NCI-H2171 treated with DMSO at 0.1 percent for 48 hours (cell line): ENCODE measurements at places on chromosomes 4 and X.

DNA sequence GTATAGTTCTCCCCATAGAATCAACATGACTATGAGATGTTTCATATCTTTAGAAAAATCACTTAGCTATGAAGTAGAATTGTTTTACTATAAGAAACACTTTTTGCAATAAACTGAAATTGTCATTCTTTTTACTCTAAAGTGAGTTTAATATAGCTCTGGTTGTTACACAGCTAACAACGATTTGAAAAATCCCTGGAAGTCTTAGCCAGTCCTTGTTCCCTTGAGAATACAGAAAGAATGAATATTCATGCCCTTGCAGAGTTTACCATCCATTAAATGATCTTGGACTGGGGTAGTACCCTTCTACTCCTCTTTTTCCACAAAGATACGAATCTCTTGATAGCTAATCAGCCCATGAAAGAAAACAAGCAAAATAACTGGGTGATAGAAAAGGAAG is 141.8 kb downstream of the JADE1 start:
- no peak for DNase-seq

- no peak for DNase-seq
These were observed 85.7 kb upstream of the EXOC1L start for GRCh38 chr4:55733932-55734331.

DNA sequence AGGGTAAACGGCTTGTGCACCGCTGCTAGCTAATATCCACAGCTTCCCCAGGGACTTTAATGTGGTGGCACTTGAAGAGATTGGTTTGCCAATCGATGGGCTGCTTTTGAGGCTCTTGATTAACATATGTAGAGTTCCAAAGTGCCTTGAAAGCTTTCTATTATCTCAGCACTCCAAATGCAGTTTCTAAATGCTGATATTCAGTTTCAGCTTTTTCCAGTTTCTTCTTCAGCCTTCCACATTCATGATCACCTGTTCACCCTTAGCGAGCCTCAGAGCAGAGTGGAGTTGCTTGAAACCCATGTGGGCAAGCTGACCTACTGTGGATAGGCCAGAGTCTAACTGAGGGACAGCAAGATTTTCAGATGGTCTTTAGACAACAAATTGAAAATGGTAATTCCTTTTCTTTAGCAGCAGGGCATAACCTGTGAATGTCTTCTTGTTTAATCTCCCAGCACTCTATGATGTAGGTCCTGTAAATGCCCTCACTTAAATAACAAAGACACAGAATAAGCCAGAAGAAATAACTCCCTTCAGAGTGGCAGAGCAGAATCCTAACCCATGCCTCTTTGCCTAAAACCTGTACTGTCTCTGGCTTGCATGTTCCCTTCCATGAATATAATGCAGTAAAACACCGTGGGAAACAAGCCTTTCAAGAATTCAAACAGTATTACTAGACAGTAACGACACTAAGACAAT is 99.8 kb downstream of the TSPAN5 start:
- no peak for DNase-seq

- no peak for DNase-seq
These were observed 84.8 kb downstream of the PDE5A start for GRCh38 chr4:119543779-119544178.

DNA sequence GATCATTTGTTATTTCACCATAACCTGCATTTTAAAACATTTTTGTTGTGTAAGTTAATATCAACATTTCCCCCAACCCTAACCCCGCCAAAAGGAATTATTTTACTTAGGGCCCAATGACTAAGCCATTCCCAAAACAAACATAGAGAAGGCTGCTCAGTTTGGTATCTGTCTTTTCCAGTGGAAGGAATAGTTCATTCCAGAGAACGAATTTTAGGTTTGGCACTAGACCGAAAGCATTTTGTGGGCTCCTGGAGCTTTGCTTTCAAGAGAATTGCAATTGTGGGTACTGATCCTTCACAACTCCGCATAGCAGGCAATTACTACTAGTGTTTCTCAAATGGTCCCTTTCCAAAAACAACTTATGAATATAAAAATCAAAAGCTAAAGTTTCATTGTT is 226.7 kb upstream of the MAD2L1 start:
- no peak for DNase-seq

- no peak for DNase-seq
These were observed 325.5 kb upstream of the F9 start for GRCh38 chrX:139204898-139205667.

GRCh38 chr4:168605411-168605810 is 108.6 kb downstream of the PALLD start:
- no peak for DNase-seq

- no peak for DNase-seq
These were observed 18.7 kb downstream of the RNF4 start for GRCh38 chr4:2487632-2488031.

DNA sequence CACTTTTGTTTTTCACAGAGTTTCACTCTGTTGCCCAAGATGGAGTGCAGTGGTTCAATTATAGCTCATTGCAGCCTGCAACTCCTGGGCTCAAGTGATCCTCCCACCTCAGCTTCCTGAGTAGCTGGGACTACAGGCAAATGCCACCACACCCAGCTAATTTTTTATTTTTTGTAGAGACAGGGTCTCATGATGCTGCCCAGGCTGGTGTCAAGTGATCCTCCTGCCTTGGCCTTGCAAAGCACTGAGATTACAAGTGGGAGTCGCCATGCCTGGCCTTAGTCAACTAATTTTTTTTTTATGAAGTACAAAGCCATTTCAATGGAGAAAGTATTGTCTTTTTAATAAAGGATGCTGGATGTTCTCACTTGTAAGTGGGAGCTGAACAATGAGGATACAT is 51.3 kb upstream of the UXT start:
- no peak for DNase-seq

DNA sequence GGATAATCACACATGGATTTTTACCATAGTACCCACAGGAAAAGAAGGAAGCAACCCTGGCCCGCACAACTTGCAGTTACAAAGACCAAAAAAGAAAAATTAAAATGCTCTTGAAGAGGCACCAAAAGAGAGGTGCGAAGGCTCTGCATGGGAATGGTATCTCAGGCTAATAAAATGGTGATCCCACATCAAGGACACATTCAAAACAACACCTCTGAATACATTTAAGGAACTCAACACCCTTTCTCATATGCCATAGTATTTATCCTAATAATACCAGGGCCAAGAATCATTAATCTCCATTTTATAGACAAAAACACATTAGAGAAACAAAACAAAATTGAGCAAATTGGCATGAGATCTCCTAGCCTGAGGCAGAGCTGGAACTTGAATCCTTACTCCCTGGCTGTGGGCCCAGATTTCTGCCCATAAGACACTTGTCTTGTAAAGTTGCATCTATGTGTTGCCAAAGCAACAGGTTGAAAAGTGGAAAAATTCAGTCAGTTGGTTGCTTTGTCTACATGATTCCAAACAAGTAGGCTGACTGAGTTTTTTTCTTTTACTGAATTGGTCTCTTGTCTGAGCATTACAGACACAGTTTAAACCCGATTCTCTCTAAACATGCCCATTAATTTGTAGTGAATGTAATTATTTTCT is 33.5 kb downstream of the GUCY2F start:
- no peak for DNase-seq

DNA sequence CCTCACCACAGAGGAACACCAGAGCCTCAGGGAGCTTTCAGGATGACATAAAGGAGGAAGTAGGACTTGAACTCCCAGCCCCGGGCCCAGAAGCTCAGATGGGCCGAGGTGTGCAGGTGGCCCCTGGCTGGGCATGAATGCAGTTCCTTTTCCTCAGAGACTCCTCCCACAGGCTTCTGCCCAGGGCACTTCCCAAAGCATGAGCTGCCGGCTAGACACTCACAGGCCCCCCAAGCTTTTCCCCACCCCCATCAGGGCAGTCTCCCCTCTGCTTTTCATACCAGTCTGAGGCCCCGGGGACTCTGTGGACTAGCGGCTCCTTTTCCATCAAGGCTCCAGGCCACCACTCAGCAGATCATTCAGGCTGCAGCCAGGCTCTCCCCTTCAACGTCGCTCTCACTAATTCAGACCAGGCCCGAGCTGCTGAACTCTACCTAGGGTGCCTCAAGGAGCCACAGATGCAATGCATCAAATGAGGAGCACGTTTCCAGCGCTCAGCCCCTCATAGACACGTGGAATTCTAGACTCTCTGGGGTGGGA is 36.9 kb downstream of the HMX1 start:
- peak; percentile 43 for DNase-seq

DNA sequence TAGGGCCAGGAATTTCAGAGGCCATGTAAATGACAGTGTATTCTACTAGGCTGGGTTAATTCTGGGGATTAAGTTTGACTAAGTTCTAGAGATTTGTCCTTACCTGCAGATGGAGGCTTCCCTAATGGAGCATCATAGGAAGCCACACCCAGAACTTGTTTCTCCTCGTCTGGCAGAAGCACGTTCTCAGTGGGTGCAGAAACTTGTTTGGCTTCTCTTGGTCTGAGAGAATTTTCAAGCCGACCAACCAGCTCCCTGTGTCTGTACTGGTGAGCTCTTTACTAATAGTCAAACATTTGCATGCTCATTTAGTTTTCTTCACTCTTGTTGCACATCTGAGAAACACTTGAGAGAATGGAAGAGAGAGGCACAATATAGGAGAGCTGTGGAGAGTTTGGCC is 907 bp upstream of the ATP10D start:
- DNase-seq: no peak

DNA sequence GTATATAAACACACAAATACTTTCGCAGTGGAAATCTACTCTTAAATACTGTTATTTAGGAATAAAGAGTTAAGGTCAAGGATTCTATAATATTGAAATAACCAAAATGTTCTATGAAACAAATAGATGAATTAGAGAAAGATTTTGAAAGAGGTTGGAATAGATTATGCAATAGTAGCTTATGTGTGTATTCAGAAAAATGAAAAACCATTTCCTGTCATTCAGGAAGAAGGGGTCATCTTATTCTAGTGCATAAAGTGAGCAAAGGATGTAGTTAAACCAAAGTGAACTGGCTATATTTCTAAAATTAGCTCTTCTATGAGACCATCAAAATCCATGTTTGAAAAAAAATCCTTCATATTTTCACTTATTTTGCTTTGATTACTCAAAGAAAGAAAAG is 30.0 kb upstream of the MYOZ2 start:
- DNase-seq: no peak

DNA sequence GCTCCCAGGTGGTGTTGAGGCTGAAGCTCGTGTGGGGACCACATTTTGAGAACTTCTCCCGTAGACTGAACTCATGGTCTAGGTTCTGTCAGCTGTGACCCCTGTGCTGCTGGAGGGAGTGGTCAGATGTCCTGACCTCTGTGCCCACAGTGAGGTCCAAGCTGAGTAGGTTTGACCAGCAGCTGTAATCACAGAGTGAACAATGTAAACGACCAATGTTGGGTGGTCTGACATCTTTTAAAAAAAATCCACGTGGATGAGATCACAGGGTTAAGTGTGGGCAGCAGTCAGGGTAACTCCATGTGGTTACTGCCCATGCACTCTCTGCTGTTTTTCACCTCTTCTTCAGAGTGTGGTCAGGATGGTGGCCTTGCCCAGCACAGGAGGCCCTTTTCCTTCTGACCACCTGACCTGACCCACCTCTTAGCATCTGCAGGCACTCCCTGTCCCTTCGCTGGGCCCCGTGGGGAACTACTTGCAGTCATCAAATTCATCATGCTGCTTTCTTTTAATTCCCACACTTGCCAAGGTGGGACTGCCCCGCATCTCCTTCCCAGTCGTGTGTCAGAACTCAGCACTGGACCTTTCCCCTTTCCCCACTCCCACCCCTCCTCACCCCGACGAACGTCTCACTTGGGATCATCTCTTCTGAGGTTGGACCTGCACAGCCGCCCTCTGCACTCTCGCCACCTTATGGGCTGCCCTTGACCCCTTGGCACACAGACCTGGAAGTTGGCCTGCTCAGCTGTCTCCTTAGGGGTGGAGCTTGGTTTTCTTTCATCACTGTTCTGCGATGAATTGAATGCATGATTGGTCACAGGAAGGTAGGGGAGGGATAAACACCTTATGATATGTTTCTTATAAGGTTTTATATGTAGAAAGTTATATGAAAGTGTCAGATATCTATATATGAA is 120.1 kb downstream of the PTTG2 start:
- DNase-seq: no peak

DNA sequence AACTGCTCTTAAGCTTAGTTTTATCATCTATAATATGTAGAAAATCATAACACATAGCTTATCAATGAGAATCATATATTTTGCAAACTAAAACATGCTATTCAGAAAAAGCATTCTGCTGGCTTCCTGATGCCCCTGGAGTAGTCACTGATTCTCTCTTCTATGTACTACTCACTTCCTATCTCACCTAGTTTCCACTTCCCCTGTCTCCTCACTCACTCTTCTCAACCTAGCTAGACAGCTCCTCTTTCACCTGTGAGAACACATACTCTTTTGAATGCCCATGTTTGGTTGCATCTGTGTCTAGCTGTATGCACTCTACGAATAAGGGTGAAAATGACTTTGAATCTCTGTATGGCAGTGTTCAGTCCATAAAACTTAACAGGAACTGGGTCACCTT is 9.3 kb downstream of the TMEM144 start:
- DNase-seq: no peak

- DNase-seq: no peak
These were observed 2.3 kb downstream of the CXCL8 start for GRCh38 chr4:73742490-73743160.

- no peak for DNase-seq
These were observed 432.6 kb upstream of the GALNT7 start for GRCh38 chr4:172736046-172736445.

- no peak for DNase-seq
These were observed 355.2 kb upstream of the GALNT7 start for GRCh38 chr4:172813359-172813923.

DNA sequence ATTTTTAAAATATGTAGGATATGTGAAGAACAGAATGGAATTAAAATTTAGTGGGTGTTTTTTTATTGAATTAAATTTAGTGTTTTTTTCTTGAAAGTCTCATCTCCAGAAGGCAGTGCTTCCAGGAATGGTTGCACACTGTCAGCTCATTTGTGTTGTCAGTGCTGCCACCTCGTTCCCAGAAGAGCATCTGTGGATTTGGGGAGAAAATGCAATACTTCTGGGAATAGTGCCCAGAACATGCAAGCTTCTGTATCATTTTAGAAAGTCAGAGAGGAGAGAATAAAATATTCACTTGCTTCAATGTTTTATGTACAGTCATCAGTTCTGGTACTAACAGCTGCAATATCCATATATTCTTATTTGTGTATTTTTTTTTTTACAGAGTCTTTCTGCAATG is 608.8 kb downstream of the PCDH7 start:
- no peak for DNase-seq

- DNase-seq: peak; percentile 19
These were observed 66.4 kb downstream of the JADE3 start for GRCh38 chrX:46978341-46979291.

DNA sequence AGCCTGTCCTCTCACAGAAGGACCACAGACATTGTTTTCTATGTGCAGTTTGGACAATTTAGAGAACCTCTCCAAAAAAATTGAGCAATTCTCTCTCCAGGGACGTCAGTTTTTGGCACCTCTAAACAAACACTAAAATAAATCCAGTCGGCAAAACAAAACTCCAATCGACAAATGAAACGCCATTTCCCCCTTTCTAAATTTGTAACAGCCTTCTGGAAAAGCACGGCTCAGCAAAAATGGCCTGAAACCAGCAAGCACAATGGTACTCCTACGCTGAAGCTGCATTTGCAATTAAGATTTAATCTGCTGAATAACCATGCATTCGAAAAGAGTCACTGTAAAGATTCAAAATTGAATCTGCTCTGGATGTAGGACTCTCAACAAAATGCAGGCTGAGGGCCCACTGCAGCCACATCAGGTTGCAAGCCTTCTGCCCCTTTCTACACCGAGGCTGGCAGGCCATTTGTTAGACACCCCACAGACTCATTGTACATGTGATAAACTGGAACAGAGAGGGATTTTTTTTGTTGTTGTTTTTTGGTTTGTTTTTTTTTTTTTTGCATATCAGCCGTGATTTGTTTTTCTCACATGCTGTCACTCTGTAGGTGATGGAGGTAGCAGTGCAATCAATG is 79.9 kb upstream of the MAP3K15 start:
- DNase-seq: no peak
